ENCODE measurements at places on chromosomes 1 and 21. TPM values are rescaled to one million over a fixed set of nuclear protein-coding genes. Genes with fewer than 3 reads are reported as not detected.

GRCh38 chr1:193310564-193310963 is 124.2 kb upstream of the B3GALT2 start:
- DNase-seq, result no peak

DNA sequence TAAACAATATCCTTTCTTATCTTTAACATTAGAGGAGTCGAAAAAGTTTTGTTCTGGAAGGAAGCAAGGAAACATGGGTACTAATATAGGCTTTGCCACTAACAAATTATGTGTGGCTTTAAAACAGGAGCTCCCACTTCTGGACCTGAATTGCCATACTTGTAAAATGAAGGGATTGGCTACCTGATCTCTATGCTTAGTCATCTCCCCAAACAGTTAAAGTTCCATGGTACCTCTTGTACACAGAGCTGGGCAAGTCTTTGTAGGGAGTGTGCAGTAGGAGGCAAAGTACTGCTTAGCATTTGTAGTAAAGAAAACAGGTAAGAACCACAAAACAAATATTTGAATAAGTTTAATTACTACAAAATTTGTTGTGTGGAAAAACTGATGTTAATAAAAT is 81.3 kb downstream of the MAST2 start:
- peak; percentile 83 for DNase-seq

Gene YOD1
- 54.0 TPM for total RNA-seq

Gene CLDN17
- total RNA-seq, result not detected

DNA sequence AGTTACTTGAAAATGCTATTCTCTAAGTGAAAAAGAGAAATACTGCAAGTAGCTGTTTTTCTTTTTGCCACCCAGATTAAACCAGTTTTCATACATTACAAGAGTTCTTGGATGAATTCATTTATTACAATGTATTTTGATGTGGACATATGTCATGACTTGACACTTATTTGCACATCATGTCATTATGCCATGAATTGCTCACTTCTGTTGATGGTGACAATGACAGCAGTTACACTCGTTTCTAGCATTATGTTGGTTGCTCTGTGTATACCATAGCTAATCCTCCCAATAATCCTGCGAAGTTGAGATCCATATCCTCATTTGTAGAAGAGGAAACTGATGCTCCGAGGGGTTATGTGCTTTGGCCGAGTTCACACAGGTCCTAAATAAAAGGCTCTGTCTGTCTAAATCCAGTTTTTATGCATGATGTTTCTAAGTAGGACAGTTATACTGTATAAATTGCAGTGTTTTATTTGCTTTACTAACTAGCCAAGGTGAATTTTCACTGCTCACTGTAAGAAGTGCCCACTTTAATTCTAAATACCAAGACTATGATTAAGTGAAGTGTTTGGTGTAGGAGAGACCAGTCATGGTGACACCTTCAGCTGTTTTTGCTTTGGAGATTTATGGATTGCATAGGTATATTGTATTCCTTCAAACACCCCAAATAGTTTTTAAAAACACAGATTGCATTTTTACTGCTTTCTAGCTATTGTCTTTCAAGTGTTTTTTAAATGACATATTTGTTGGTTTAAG is 56.7 kb downstream of the PRDM2 start:
- DNase-seq, result no peak

GRCh38 chr1:81850495-81850894 is 49.8 kb downstream of the ADGRL2 start:
- DNase-seq, result no peak

DNA sequence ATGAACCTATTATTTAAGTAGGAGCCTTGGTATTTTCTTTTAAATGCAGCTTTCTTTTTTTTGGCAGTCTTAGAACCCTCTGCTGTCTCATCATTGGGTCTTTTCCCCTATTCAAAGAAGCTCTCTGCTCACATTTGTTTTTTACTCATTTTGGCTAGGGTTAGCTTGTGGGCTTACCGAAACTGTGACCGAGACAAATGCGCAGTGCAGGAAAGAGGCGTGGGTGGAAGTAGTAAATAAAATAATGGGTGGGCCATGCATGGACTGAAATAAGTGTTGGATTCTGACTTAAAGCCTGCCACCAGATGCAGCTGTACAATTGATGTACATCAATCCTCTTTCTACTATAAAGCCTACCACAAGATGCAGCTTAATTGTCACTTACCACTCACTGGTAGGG is 14.7 kb downstream of the XPR1 start:
- no peak for DNase-seq

Gene KRTAP12-2
- not detected for total RNA-seq

Gene OR2T33
- total RNA-seq, result 0.18 TPM

Gene INAVA
- total RNA-seq, result 128 TPM

DNA sequence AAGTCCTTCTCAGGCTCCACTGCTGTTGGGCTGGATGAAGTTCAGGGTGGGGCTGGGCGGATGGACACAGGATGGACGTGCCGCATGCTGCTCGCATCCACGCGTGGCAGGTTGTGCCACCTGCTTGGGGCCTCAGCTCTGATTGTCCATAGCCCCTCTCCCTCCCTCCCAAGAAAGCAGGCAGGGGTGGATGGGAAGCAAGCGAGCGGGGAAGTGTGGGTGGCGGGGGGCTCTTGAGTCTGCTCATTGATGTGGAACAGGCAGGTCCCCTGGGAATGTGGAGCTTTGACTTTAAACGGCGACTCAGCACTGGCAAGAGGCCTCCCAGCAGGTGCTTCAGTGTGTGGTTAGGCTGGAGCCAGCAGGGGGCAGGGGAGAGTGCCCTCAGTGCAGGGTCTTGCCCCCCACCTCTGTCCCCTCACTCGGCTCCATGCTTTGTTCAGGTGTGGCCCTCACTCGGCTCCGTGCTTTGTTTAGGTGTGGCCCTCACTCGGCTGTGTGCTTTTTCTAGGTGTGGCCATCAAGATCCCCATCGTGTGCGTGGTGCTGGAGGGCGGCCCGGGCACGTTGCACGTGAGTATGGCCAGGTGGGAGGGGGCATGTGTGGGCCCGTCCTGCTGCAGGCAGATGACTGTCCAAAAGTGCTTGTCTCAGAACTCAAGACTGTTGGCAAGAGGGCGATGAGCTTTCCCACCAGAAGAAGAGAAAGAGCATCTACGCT is 23.9 kb downstream of the TRPM2 start:
- no peak for DNase-seq

Gene DYNLT5
- total RNA-seq, result not detected

- DNase-seq, result peak; percentile 55
These were observed 5.3 kb downstream of the UTS2 start for GRCh38 chr1:7847599-7847998.

DNA sequence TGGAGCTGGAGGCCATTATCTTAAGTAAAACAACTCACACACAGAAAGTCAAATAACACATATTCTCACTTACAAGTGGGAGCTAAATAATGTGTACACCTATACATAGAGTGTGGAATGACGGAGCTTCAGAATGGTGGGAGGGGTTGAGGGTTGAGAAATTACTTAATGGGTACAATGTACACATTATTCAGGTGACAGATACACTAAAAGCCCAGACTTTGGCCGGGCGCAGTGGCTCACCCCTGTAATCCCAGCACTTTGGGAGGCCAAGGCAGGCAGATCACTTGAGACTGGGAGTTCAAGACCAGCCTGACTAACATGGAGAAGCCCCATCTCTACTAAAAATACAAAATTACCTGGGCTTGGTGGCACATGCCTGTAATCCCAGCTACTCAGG is 24.9 kb upstream of the LRIG2 start:
- DNase-seq, result no peak

Gene KCNE2
- total RNA-seq, result not detected

DNA sequence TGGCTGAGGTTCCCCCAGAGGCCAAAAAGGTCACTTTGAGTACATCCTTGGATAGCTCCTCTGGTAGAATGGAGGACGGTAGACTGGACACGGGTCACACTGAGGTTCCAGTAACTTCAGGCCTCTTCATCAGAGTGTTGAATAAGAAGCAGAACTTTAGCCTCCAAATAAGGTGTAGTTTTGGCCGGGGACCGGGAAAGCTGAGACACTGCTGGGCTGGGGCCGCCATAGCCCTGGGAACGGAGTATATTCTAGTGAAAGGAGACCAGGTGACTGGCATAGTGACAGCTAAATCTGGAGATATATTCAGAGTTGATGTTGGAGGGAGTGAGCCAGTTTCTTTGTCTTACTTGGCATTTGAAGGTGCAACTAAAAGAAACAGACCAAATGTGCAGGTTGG is 84.1 kb downstream of the EVA1C start:
- no peak for DNase-seq

DNA sequence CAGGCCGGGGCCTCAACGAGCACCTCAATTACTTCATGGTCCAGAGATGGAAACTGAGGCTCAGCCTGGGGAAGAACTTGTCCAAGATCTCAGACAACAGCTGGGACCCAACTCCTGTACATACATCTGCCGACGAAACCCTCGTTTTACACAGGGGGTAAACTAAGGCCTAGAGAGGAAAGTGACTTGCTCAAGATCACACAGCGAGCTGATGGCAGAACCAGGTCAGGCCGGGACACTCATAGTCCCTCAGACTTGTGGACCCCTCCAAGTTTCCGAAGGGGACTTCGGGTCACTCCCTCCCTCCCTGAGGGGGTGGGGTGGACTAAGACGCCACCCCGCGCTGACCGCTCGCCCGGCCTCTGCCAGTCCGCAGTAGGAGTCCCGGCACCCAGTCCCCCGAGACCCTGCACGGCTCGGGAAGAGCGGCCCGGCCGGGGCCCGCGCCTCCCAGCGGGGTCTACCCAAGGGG is 430 bp downstream of the WASF2 start:
- peak; percentile 11 for DNase-seq

DNA sequence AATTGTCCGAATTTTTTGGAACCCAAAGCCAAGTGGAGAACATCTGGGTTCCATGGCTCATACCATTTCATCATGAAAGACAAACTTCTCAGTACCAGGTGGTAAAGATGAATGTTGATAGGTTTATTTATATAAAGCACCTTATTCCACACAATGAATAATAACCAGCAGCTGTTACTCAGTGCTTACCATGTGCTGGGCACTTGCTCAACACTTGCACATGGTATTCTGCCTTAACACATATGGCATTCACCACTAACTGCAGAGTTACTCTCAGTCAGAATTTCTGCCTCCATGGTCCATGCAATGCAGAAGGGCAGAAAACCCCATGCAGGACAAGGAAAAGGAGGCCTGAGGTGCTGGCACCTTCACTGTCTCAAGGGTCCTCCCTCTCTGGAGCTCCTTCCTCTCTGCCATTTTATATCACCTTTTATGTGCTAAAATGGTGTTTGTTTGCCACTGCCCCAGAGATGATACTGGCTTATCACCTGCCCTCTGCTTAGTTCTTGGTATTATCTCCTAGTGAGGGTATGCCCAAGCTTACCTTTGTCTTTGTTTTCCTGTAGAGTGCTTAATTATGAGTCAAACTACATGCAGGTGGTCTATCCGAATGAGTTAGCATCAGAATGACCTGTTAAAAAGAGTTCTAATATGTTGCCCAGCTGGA is 76.7 kb upstream of the ZNF326 start:
- DNase-seq, result no peak

Gene ARHGEF19
- total RNA-seq, result 28.1 TPM

DNA sequence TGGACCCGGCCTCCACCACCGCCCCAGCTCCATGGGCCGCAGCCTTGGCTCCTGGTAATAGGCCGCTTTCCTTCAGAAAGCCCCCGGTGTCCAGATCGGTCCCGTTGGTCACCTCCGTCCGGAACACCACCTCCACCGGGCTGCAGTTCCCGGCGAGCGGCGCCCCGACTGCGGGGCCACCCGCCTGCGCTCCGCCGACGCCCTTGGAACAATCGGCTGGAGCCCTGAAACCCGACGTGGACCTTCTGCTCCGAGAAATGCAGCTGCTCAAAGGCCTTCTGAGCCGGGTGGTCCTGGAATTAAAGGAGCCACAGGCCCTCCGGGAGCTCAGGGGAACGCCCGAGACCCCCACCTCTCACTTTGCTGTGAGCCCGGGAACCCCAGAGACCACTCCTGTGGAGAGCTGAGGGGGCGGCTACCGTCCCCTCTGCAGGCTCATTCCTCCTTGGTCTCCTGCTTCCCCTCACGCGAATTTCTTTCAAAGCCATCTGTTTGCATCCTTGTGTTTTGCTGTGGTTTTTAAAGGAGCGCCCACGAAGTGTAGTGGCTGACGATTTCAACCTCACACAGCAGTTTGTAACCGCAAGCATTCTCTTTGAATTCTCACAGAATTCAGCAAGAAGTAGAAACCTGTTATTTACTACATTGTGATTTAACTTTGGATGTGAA is 6.0 kb downstream of the FCRLB start:
- DNase-seq, result peak; percentile 26

Gene SRSF11
- 98.7 TPM for total RNA-seq

- DNase-seq, result no peak
These were observed 34.2 kb downstream of the KCNQ4 start for GRCh38 chr1:40817791-40818263.

Gene OLIG2
- not detected for total RNA-seq

Gene MCOLN2
- total RNA-seq, result 11.7 TPM

DNA sequence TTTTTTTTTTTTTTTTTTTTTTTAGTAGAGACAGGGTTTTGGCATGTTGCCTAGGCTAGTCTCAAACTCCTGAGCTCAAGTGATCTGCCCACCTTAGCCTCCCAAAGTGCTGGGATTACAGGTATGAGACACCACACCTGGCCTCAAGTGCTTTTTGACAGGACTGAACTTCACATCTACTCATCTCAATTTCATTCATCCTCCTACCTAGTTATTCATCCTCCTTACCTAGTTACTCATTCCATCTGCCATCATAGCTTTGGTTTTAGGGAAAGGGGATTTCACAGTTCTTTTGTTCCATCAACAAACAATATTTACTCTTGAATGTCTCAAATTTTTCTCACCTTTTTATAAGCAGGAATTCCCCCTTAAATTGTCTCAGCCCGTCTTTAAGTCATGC is 38.6 kb upstream of the RALGPS2 start:
- peak; percentile 14 for DNase-seq

DNA sequence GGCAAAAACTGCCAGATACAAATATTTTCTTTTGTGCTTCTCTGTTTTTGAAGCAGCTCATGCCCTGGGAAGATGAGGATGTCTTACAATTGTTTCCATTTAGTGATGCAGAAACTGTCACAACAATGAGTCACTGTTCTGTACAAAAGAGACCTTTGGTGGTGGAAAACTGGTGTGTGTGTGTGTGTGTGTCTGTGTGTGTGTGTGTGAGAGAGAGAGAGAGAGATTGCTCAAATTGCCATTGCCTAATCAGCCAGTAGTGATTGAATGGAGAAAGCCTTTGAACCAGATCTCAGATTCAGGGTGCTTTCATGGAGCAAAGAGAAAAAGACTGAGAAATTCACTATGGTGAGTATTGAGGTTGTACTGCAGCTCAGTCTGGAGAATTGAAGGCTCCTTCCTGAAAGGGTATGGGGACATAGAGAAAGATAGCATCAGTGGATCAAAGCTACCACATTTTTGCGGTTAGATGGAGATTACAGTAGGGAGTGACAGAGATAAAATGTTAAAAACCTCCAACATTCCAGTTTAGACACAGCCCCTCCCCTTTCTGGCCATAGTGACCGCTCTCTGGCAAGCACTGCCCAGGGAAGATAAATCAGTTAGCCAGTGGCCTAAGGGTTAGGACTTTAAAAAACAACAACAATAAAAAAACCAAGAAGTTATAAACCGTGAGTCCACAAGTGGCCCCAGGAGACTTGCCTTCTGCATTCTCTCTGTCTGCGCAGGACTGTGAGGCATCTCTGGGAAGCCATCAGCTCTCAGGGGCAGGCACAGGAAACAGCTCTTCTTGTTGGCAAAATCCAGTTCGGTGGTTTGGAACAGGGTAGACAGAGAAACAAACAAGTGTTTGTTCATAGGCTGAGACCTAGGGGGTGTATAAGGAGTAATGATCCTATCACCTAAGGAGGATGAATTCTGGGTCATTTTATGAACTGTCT is 406.5 kb downstream of the DUSP10 start:
- DNase-seq, result peak; percentile 53
